Frontal cortex (tissue), 4 donors: ENCODE measurements at places on chromosomes 13 and 19. TPM values are rescaled to one million over a fixed set of nuclear protein-coding genes. Genes with fewer than 3 reads are reported as not detected.

DNA sequence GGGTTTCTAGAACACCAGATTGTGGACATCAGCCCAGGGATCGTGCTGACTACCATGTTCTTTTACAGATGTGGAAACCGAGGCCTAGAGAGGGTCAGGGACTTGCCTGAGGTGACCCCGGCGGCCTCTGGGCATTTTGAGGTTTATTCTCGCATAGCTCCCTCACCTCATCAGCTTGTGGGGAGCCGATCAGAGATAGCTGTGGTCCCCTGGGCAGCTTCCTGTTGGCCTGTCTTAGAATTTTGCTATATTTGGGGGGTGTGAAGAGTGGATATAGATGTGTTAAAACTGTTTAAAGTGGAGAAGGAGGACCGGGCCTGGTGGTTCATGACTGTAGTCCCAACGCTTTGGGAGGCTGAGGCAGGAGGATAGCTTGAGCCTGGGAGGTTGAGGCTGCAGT lies 6.9 kb downstream of the ARHGEF1 start:
- no peak for DNase-seq

DNA sequence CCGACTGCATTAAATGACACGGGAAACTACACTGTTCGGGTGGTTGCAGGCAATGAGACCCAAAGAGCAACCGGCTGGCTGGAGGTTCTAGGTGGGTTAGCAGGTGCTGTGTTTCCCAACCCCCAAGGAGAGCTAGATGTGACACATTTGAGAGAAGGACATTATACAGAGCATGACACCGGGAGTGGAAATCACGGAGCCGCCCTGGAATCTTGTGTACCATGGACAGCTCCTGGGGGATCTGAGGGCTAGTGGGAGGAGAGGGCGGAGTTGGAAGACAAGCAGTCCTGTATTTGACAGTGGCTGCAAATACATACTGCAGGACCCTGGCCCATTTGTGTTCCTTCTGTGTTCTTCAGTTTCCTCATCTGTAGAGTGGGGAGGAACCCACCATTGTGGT lies 2.3 kb downstream of the CEACAM18 start:
- DNase-seq, result no peak

- no peak for DNase-seq
Measured at GRCh38 chr13:24618011-24618955, 61.9 kb upstream of the ATP12A start.

GRCh38 chr13:39821977-39822376 lies 166.5 kb downstream of the COG6 start:
- no peak for DNase-seq

DNA sequence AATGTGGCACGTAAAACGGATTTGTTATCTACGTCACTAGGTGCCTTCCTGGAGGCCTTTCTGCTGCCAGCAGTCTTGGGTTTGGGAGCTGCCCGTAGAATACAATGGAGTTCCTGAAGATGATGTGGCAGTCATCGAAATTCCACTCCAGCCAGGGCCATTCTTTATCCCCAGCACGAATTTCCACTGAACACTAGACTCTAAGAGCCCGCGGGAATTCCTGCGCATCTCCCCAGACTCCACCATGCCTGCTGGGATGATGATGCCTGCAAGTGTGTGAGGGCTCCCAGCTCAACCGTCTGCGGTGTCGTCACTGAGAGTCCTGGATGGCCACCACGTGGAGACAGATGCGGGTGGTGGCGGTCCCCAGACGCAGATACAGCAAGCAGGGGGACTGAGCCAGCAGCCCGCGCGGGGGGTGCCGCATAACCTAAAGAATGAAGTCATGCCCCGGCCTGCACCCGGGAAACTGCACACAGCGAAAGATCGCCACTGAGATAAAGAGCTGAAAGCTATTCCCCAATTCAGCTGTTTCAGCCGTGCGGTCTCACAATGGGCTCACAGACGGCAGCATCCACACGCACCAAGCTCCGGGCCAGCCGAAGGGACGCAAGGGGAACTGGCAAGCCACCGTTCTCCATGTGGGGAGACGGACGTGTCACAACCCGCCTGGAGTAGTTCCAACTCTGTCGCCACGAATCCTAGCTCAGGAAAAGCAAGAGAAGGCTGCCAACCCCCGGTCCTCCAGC lies 41.1 kb downstream of the COL4A1 start:
- no peak for DNase-seq

DNA sequence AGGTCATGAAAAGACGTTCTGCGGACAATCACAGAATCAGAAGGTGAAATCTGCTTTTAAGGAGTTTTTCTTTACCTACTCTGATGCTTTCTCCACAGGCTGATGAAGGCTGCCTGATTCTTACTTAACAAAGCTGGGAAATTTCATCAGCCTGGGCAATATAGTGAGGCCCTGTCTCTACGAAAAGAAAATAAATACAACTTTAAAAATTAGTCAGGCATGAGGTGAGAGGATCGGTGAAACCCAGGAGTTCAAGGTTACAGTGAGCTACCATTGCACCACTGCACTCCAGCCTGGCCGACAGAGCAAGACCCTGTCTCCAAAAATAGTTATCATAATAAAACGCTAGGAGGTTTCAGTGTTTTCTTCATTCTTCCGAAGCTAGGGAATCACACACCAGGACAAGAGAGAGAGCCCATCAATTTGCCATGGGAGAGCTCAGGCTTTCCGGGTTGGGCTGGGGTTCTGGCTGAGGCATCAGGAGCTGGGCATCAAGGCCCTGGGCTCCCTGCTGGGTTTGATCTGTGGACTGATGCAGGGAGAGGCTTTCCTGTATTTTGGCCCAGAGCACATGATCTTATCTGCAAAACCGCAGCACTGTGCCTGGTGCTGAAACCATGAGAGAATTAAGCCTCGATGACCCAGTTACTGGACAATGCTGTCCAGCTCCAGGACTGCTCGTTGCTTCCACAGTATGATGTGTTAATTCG lies 25.1 kb upstream of the CEBPG start:
- DNase-seq, result no peak

DNA sequence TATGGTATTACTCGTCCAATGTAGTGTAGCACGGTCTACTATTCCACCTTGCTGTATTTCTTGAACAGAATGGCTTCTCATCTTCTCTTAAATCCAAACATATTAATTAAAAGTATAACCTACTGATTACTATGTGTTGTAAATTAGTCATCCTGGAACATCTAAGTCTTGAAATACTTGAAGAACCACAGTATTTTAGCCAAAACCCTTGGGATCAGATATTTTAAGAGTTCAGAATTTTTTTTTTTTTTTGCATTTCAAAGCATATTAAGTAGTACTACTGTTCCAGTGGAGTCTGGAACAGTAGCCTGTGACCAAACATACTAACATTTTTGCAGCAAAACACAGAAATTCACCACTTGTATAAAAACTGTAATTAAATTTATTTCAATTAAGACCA lies 30.1 kb downstream of the ZC3H13 start:
- no peak for DNase-seq

GRCh38 chr13:60351326-60351725 lies 45.7 kb upstream of the TDRD3 start:
- DNase-seq, result no peak

DNA sequence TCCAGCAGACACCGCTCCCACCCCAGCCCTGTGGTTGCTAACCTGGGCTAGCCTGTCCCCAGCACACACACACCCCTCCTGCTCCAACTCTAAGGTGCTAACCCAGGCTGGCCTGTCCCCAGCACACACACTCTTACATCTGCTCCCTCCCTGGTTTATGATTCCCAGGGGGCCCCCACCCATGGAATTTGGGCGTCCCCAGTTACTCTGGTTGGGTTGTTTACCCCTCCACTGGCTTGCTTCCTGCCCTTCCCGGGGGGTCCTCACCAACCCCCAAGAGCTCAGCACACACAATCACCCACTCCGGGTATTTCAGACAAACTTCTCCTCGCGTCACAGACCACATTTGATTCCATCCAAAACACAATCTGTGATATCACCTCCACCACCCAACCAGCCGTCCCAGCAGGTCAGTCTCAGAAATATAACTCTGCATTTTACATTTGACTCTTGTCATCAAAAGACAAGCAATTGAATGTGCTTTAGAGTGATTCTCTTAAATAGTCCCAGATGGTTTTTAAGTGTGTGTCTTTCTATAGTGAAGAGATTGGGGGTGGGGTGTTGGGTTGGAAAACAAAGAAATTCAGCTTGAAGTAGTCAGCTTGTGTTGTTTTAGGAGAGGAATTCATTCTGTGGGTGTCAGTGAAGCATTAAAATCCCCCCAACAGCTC lies 20.1 kb downstream of the COL4A2 start:
- DNase-seq, result no peak

DNA sequence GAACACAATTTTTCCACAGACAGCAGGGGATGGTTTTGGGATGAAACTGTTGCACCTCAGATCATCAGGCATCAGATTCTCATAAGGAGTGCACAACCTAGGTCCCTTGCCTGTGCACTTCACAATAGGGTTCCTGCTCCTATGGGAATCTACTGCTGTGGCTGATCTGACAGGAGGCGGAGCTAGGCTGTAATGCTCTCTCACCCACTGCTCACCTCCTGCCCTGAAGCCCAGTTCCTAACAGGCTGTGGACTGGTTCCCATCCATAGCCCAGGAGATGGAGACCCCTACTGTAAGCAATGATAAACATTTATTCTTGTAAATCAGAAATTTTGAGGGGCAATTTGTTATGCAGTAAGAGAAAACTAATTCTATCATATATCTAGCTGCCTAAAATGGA lies 1234.7 kb downstream of the SLITRK1 start:
- no peak for DNase-seq

DNA sequence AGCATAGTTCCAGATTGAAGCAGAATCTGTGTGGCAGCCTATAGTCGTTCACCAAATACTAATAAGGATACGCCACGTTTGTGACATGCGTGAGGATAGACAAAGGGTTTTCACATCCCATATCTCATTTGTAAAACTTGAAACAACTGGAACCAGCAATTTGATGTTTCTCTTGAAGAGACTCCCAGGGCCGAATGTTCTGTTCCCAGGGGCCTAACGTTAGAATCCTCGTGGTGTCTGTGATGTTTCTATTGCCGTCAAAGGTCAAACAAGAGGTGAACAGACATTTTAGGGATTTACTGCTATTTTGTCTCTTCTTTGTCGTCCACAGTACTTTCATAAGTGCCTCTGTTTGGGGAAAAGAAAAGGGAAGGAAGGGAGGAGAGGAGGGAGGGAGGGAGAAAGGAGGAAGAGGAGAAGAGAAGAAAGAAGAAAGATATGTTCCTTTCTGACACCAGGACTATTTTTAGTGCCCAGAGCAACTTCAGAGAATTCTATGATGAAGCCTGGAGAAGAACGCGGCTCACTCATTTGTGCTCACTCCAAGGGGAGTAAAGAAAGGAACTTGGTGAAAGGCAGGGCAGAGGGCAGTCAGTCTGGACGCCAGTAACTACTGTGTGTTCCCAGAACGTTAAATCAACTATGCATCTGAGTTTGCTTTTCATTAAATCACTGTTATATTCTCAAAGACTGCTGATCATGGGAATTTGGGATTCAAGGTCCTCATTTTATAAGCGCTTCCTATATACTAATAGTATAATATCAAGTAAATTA lies 154.5 kb downstream of the DCT start:
- DNase-seq, result no peak

Gene MUC16
- not detected for total RNA-seq

Gene C2CD4C
- total RNA-seq, result 20.8 TPM

Gene CCDC8
- total RNA-seq, result 2.4 TPM
